NCI-H1436 (cell line): ENCODE measurements at places on chromosomes 4 and X.

DNA sequence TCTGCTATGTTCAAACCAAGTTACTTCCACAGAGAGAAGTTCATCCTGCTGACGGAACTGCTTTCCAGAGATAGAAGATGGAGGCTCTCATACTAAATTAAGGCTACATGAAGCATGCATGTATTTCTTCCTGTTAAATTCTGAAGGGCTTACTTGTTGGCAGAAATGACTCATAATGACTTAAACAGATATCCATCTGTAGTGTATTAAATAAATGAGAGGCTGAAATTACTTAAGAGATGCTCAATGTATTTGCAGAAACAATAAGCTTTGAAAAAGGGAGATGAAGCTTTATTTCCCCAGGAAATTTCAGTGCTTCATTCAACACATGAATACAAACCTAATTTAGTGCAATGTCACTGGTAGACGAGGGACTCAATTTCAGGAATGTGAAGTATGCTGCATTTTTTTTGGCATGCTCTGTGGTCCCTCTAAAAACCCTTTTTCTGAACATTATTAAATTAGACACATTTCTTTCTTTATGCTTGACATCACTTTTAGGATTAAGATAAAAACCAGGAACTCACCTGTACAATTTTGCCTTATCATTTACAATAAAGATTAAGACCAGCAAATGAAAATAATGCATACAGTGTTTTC is 759.1 kb upstream of the POU3F4 start:
- no peak for DNase-seq

- no peak for DNase-seq
These were observed 50.9 kb downstream of the UCHL1 start for GRCh38 chr4:41307638-41308037.

GRCh38 chrX:47129899-47130358 is 14.6 kb downstream of the NDUFB11 start:
- no peak for DNase-seq

DNA sequence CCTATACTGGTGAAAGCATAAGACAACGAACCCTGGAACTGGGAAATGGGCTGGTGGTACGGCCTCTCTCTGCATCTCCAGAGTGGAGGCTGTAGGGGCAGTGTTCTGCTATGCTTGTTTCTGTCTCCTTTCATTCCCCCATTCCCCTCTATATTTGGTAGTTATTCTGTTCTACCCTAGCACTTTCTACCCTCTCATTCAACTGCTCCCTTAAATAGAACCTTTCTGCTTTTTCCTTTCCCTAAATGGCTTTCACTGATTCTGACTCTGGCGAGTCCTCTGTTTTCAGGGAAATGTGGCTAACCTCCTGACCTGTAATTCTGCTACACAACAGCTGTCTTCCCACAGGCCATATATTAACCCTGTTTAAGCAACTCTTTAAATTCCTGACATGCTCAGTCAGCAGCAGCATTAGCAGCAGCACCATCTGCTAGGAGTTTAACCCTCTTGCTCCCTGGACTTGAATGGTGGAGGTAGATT is 94.2 kb downstream of the CXCL13 start:
- DNase-seq: no peak
